ENCODE measurements at places on chromosomes 12 and 14.

GRCh38 chr14:63308723-63309317, 9.9 kb downstream of the GPHB5 start:
- DNase-seq = no peak

- DNase-seq = no peak
These were observed 374 bp downstream of the CYP46A1 start for GRCh38 chr14:99684410-99684934.

DNA sequence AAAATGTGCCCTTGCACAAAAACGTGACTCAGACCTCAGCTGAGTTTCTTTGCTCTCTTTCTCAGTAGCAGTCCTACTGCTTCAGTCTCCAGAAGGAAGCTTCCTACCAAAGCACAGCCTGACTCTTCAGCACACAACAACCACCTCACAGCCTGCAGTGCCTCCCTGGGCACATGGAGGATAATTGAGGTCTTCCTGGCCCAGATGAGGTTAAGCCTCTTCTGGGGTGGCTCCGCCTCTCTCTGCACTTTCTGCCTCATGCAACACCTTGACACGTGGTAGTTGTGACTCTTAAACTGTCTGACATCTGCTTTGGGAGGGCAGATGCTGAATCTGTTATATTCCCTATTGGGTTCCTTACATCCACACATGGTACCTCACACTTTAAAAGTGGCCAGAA, 33.8 kb downstream of the GIT2 start:
- DNase-seq = no peak

- no peak for DNase-seq
These were observed 271.6 kb downstream of the FBXL14 start for GRCh38 chr12:1322821-1323220.

DNA sequence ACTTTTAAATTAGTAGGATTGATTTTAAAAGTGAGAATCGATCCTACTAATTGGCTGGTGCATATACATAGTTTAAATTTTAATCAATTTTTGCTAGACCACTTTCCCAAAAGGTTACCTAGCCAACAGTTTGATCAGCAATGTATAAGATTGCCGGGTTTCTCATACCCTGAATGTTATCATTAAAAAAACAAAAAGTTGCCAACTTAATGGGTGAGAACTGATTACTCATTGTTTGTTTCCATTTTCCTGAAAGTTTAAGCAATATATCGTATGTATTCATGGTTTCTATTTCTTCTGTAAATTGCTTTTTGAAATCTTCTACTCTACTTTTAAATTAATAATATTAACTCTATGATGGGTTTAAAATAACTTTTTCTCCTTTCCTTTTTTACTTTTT, 4.4 kb upstream of the MYBPC1 start:
- no peak for DNase-seq

DNA sequence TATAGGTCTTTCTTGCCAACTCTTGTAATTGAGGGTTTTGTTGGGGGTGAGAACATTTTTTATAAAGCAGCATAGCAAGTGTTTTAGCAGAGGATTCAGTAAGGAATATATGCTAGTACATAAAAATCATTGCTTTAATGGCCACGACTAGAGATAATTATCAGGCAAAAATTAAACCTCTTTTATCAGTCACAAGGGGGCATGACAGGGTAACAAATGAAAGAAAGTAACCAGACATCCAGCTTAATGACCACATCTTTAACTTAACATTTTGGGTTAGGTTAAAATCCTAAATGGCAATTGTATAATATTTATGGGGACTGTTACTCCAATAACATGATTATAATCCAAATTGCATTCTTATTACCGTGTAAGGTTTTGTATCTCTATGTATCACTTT, 119.6 kb downstream of the LRRIQ1 start:
- no peak for DNase-seq

- no peak for DNase-seq
These were observed 15.9 kb downstream of the EGLN3 start for GRCh38 chr14:33934938-33935337.

DNA sequence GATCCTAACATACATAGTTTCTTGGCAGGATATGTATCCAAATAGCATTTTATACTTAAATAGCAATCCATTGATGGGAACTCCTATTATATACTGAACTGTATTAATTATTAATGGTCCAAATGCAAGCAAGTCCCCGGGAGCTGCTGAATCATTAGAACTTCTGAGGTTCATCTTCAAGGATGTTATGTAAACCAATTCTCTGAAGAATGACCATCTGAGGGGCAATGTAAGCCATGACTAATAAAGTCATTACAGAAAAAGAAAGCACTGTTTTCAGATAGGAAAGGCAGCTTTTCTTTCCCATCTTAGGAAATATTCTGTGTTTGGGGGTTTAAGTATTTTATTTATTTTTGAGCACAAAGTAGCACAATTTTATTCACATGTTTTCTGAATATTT, 166.1 kb upstream of the SLC16A7 start:
- DNase-seq = no peak

DNA sequence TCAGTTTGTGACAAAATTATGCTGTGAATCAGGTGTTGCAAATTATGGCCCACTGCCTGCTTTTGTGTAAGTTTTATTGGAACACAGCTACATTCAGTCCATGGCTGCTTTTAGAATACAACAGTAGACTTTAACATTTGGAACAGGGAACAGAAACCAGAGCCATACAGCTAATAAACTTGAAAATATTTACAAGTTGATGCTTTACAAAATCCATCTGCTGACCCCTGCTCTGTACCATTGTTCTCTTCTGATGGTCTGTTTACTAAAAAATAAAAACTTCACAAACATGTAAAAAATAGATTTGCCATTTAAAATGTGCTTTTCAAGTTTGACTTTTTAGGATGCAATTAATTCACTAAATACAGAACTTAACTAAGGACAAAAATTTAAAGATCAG, 20.8 kb downstream of the PSMA3 start:
- no peak for DNase-seq

- DNase-seq = no peak
These were observed 274.9 kb upstream of the SRRM4 start for GRCh38 chr12:118706437-118706836.

DNA sequence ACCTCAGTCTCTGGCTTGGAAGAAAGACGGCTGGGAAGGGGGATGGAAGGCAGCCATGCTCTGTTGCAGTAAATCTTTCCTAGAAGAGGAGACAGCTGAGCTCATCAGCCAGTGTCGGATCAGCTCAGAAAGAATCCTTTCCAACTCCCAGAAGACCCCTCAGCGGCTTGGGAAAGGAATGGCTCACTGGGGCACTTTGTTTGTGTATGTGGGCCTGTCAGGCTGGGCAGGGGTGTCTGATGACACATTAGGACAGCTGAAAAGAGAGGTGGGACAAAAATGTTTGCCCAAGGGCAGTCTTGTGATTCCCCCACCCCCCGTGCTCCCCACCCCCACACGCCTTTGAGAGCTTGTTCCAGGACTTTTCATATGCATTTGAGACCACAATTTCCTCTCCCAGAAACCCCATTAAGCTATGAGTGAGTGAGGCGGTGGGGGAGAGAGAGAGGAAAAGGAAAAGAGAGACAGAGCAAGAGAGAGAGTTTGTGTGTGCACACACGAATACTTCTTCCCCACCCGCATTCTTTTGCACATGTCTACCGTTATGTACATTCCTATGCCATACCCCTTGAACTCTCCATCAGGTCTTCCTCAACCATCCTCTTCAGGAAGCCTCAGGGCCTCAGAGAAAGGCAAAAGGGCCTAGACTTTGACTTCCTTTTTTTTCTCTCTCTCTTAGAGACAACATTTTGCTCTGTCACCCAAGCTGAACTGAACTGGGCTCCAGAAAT, 198.9 kb downstream of the ZFP36L1 start:
- no peak for DNase-seq

DNA sequence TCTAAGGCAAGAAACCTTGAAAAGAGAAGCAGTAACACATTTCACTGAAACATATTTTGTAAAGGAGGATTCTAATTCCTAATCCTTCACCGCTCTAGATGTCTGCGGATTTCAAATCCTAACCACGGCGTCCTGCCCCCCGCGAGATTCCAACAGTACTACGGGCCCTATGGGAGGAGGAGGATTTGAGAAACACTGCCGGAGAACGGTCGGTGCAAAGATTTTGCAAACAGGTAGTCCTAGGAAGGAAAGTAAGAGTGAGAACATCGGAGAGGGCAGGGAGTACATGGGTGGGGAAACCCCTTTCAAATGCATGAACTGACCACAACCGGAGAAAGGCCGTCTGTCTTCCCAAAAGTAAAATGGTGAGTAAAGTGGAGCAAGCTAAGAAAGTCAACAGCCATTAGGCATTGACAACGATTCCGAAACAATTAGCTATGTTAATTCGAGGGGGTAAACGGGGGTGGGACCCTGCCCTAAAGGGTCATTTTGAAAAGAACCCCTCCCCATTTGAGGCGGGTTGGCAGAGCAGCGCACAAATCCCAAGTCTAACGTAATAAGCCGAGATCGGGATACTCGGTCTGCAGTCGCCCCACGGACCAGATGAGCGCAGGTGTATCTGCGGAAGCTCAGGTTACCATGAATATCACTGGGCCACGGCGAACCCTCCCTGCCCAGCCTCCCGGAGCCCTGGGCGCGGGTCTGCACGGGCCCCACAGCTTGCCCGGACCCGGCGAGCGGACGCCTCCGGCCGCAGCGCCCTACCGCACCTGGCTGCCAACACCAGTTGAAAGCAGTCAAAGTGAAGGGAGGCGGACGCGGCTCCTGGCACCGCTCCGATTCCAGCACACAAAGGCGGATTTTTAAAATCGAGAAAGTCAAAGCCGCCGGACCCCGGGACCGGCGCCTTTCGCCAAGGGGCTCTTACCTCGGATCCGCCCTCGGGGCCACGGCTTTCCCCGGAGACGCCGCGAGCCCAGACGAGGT, 662 bp downstream of the EPS8 start:
- DNase-seq = peak; percentile 41

DNA sequence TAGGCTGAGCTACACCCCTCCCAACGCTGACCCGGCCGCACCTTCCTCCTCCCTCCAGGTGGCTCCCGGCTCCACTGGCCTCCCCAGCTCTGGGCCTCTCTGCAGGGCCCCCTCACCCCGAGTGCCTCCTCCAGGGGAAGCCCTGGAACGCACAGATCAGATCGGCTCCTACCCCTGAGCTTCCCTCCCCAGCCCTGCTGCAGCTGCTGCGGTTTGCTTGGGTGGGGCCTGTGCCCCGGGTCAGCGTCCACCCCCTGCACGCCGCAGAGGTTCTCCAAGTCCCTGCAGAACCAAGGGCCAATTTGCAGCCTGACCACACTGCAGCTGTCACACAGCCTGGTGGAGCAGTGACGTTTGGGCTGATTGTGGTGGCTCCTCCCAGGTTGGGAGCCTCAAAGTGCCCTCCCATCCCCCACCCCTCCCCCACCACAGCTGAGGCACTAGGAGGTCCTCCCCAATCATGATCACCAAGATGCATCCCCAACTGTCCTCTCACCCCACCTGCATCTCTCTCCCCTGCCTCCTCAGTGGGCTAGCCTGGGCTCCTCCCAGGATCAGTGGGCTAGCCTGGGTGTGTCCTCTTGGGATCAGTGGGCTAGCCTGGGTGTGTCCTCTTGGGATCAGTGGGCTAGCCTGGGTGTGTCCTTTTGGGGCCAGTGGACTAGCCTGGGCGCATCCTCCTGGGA, 12.8 kb upstream of the FBRSL1 start:
- no peak for DNase-seq

- peak; percentile 10 for DNase-seq
These were observed 123.4 kb downstream of the SLC5A8 start for GRCh38 chr12:101086490-101087135.

- peak; percentile 55 for DNase-seq
These were observed 39.2 kb downstream of the EFCAB11 start for GRCh38 chr14:89915114-89915878.

- no peak for DNase-seq
These were observed 5.7 kb downstream of the KRT73 start for GRCh38 chr12:52612431-52613383.

GRCh38 chr12:113228394-113229028, 7.2 kb downstream of the TPCN1 start:
- DNase-seq = no peak

- peak; percentile 50 for DNase-seq
These were observed 118.3 kb upstream of the SLC38A4 start for GRCh38 chr12:46944088-46944487.

DNA sequence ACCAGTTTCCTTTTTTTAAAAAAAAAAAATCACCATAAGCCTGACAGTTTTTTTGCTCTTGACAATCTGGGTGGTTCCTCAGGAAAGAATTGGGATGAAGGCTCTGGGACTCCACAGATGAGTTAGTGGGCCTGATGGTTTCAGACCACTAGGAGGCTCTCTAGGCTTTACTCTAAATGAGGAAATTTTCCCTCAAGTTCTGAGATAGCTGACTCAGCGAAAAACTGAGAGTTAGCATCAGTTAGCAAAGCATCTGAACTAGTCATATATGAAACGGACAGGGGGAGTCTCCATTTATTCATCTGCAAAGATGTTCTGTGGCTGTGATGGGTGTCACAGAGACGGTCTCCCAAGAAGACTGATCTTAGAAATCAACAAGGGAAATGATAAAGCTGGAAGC, 314.3 kb upstream of the OR4E1 start:
- no peak for DNase-seq

GRCh38 chr14:35405304-35405996, 901 bp upstream of the NFKBIA start:
- no peak for DNase-seq

- DNase-seq = peak; percentile 64
These were observed 142.8 kb downstream of the PAWR start for GRCh38 chr12:79547735-79548609.

- no peak for DNase-seq
These were observed 135.3 kb upstream of the SOX5 start for GRCh38 chr12:24084800-24085199.

DNA sequence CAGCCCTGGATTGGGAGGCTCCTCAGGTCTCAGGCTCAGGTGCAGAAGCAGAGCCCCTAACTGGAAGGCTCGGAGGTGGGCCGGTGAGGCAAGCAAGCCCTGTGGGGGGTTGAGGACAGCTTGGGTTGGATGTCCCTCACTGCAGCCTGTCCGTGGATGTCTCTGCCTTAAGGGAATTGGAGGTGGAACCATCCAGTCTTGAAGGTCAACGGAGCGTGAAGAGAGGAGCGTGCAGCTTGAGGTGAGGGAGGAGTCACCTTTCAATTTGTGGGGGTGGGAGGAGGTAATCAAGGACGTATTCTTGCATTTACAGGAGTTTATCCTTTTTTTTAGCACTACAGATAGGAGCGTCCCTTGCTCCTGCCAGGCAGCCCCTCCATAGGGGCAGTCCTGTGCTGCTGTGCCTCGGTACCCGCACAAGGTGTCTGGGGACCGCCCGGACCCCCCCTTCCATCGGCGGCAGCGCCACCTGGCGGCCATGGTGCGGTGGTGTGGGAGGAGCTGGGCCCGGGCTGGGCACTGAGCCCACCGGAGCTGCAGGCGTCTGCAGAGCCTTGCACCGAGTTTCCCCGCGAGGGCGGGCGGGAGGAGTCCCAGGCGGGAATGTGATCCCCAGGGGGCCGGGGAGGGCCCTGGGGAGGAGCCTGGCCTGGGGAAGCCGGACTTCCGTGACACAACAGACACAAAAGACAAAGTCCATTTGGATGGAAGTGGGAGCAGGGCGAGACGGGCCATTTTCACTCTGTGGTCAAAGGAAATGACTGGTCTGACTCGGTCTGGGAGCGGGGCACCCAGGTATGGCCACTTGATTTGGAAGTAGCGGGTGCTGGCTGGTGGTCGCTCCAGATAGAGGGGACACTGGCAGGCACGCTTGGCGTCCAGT, 864 bp downstream of the DNAJC22 start:
- peak; percentile 91 for DNase-seq
